ENCODE measurements at places on chromosomes 11 and 22.

DNA sequence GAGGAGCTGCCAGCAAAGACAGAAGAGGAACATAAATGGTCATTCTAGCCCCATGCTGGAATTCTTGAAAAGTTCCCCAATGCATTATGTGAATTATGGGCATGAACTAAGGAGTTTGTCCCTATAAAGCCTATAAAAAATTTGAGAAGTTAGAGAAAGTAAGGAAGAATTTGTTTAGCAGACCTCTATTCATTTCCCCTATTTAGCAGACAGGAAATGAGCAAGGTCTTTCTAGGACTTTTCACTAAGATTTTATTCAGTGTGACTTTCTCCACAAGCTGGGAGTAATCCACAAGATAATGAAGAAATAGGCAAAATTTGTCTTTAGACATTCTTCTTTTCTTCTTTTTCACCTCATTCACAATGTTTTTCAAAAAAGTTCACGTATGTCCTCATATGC lies 20.0 kb downstream of the PRRG4 start:
- no peaks in the 10 kb centered on the region for H3K36me3 ChIP-seq
- no peak overlapping the region for H3K4me3 ChIP-seq
- no peak for DNase-seq

DNA sequence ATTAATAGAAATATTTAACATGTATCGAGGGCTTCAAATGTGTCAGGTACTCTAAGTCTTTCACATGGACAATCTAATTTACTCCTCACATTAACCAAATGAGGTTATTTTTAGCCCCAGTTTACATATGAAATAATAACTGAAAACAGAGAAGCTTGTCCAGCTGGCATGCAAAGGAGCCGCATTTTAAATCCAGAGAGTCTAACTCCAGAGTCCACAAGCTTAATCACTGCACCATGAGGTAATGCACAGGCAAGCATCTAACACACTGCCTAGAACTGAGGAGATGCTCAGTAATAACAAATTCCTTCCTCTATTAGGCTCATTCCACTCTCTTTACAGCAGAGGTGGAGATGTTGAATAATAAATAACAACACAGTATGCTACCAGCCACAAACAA lies 165.7 kb upstream of the GUCY1A2 start:
- no peaks in the 10 kb centered on the region for H3K36me3 ChIP-seq
- DNase-seq = no peak
- no peak overlapping the region for H3K4me3 ChIP-seq
- no peak overlapping the region for H3K27ac ChIP-seq
- no peaks in the 10 kb centered on the region for H3K4me1 ChIP-seq

DNA sequence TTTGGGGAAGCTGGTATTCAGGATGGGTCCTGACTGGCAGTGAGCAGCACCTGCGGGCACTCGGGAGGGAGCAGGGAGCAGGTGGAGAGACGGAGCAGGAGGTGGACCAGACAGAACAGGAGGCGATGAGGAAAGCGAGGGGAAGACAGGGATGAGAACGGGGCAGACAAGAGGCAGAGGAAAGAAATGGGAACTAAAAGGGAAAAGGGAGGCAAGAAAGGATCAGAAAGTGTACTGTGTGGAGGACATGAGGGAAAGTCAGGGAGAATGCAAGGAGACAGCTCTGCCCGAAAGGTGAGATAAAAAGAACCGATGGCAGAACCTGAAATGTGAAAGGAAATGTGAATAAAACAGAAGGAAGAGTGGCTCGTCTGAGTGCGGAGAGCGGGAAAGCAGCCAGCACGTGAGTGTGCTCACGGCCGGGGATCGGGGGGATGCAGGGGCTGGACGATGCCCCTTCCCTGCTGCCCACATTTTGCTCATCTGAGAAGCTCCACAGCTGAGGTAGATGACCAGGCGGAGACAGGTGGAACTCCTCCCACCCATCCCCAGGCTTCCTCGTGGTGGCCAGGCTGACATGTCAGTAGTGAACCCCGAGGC lies 494.4 kb upstream of the B3GAT1 start:
- DNase-seq = no peak
- H3K4me3 ChIP-seq = no peak overlapping the region
- no peaks in the 10 kb centered on the region for H3K27me3 ChIP-seq

GRCh38 chr11:70026726-70027125 lies 51.4 kb upstream of the ANO1 start:
- no peak overlapping the region for H3K4me3 ChIP-seq
- DNase-seq = no peak
- no peaks in the 10 kb centered on the region for H3K27me3 ChIP-seq
- no peaks in the 10 kb centered on the region for H3K36me3 ChIP-seq

- no peak overlapping the region for H3K4me3 ChIP-seq
- DNase-seq = no peak
These were observed 16.2 kb downstream of the ZDHHC24 start for GRCh38 chr11:66529655-66530054.

DNA sequence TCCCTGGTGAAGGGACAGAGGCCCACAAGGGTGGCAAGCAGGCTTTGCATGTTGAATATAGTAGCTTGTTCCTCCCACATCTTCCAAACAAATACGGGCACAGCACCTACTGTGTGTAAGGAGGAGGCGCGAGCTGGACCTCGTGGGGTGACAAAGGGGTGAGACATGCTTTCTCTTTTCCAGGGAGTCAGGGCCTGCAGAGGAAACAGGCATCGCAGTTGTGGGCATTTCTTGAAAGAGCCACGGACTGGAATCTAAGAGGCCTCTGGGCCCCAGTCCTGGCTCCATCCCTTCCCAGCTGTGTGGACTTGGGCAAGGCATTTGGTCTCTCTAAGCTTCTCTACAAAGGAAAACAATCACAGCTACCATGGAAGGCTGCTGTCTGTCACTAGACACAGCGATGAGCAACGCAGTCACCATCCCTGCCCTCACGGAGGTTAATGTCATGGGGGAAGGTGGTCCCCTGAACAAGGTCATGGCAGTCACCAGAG lies 13.0 kb upstream of the CDC42EP1 start:
- H3K27ac ChIP-seq = no peak overlapping the region
- no peaks in the 10 kb centered on the region for H3K27me3 ChIP-seq
- H3K4me1 ChIP-seq = peaks cover 5% of the 10 kb centered on the region
- H3K36me3 ChIP-seq = no peaks in the 10 kb centered on the region
